ENCODE measurements at places on chromosomes 11 and 22.

- no peak for DNase-seq
Measured at GRCh38 chr11:128488471-128488870, 98.9 kb downstream of the ETS1 start.

GRCh38 chr11:3166268-3167142 is 1.4 kb upstream of the OSBPL5 start:
- no peak for DNase-seq

- no peak for DNase-seq
Measured at GRCh38 chr11:125084057-125084416, 20.9 kb downstream of the SLC37A2 start.

- no peak for DNase-seq
Measured at GRCh38 chr11:14742849-14743559, 99.4 kb downstream of the PDE3B start.

GRCh38 chr11:71406681-71407080 is 41.5 kb downstream of the DHCR7 start:
- DNase-seq, result no peak

- peak; percentile 38 for DNase-seq
Measured at GRCh38 chr22:46798366-46799350, 36.2 kb downstream of the TBC1D22A start.

DNA sequence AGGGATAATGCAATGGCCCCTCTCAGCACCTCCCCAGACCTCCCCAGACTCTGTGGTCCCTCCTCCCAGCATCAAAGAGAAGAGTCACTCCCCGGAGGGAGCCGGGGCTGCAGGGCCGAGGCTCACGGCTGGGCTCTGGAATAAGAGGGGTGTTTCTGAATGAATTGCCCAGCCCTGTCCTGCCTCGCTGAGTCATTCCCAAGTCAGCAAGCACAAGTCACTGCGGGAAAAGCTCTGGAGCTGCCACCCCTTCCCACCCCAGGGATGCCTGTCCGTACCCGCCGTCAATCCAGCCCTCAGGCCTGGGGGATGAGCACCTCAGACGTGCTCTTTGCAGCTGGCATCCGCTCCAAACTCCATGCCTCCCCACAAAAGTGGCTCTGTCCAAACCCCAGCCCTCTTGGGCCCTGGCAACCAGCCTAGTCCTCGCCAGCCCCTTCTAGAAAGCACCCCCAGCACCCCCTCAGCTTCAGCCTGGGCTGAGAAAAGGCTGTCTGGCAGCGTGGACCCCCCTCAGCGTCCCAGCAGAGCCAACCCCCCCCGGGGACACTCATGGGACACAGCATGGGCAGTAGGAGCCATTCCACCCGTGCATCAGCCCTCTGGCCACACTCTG is 22.7 kb downstream of the CELSR1 start:
- no peak for DNase-seq

Measured in activated naive CD8-positive, alpha-beta T cell treated with anti-CD3 and anti-CD28 coated beads, Interleukin-2, amount 50 U/mL, for 16 hours (primary cell).